ENCODE measurements at places on chromosomes 2 and 18.

DNA sequence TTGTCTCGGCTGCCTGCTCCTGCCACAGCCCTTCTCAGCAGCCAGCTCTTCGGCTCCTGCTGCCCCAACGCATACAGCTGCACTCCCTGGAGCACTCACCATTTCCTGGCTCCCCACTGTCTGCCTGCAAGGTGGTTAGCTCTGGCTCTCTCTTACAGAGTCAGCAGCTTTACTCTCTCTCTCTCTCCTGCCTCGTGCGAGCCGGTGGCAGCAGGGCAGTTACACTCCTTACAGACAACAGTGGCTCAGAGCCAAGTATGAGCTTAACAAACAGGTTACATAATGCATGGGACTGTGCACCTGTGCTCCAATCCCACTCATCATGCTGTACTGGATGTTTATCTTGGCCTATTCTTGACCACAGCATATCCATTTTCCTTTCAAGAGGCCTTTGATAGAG is 47.4 kb upstream of the DNAJC10 start:
- peak; percentile 62 for DNase-seq

DNA sequence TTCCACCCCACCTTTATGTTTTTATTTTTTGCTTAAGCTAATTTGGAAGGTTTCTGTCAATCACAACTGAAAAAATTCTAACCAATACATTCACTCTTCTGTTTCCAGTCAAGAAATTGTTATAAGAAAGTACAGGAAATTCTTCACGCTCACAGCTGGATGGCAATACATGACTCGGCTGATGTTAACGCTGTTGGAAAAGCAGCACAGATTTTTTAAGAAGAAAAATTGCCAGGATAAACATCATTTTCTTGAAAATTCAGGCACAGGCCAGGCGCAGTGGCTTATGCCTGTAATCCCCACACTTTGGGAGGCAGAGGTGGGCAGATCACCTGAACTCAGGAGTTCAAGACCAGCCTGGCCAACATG is 46.1 kb downstream of the STPG4 start:
- peak; percentile 44 for DNase-seq

GRCh38 chr2:238796223-238796885 is 51.5 kb upstream of the TWIST2 start:
- no peak for DNase-seq

DNA sequence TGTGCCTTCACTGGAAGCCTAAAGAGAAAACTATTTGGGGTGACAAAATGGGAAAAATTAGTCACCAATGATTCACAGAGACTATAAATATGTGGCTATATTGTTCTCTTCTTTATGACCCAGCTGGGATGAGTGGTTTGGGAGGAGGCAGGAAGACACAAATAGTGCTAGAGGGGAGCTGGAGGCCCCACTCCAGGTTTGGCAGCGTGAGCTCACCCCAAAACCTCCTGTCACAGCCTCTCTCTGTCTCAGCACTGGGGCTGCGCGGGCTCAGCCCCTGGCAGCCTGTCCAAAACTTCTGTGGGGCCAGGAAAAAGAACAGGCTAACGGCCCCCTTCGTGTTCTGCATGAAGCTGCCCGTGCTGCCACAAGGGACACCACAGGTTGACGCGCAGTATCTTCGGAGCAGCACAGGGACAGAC is 73.2 kb upstream of the LCLAT1 start:
- no peak for DNase-seq

GRCh38 chr2:161039071-161039470 is 121.2 kb upstream of the TANK start:
- no peak for DNase-seq

GRCh38 chr2:7672685-7673071 is 755.5 kb downstream of the RNF144A start:
- DNase-seq, result no peak

- no peak for DNase-seq
Observed at GRCh38 chr18:60347526-60348045, 25.0 kb downstream of the MC4R start.

DNA sequence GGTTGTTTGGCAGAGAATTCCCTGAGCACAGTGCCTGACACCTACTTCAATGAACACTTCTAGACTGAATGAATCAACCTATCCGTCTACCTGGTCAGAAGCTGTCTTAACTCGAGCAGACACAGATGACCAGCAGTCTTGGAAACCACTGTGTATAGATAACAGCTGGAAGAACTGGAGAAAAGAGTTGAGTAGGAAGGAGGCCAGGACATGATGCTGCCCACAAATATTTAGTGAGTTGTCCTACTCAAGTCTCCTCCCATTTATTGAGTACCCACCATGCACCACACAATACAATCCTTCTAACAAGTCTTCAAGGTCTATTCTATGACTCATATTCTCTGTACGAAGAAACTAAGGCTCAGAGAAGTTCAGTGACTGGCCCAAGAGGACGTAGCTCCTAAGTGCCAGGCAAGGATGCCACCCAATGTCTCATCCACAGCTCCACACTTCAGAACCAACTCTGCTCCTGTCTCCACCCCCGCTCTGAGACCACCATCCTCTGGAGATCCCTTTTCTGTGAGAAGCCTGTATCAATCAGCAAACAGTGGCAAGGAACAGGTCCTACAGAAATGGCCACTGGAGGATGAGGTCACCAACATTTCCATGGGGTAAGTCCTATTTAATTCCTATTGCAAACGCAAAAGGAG is 62.2 kb downstream of the GALNT14 start:
- peak; percentile 5 for DNase-seq

DNA sequence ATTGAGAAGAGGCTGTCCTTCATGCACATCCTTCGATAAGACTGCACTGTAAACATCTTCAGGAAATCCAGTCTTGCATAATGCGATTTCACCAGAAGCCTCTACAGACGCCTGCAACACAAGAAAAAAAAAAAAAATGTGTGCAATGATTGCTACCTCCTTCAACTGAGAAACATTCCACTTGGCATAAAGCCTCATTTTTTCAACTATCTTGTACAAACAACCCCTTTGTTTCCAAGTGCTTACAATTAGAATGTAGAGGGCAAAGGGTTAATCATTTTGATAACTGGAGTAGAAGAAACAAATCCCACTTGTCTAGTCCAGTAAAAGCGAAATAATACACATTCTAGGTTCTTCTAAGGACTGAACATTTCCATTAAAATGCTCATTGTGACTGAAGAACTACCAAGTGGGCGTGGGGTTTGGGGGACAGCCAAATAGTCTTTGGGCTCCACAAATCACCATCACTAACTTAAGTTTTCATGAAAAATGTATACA is 29.2 kb downstream of the CDH2 start:
- peak; percentile 94 for DNase-seq

DNA sequence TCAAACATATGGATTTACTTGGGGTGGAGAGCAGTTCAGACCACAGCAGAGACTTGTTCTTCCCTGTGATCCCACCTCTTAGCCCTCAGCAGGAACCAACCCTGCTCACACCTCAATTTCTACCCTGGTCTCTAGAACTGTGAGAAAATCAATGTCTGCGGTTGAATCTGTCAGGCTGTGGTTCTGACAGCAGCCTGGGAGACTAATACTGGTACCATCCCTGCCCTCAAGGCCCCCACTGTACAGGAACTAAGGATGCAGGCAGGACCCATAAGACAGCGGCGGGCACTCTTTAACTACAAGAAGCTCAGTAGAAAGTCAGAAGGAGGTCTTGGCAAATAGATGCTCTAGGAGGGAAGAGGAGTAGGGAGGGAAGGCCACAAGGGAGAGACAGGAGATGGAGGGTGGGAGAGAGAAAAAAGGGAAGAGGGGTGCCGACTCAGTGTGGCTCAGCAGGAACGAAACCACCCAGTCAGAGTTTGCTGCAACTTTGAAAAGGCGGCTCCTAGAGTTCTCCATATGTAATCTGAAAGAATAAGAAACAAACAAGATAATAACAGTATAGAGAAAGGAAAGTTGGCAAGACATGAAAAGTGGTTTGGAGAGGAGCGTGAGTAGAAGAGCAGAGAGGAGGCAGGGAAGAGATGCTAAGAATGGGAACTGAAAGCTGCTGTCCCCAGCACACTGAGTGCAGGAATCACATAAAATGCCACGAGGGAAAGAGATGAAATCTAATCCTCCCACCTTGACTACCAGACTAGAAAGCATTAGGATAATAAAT is 323.9 kb upstream of the ID2 start:
- no peak for DNase-seq

GRCh38 chr2:152504618-152505017 is 169.6 kb downstream of the FMNL2 start:
- peak; percentile 76 for DNase-seq

DNA sequence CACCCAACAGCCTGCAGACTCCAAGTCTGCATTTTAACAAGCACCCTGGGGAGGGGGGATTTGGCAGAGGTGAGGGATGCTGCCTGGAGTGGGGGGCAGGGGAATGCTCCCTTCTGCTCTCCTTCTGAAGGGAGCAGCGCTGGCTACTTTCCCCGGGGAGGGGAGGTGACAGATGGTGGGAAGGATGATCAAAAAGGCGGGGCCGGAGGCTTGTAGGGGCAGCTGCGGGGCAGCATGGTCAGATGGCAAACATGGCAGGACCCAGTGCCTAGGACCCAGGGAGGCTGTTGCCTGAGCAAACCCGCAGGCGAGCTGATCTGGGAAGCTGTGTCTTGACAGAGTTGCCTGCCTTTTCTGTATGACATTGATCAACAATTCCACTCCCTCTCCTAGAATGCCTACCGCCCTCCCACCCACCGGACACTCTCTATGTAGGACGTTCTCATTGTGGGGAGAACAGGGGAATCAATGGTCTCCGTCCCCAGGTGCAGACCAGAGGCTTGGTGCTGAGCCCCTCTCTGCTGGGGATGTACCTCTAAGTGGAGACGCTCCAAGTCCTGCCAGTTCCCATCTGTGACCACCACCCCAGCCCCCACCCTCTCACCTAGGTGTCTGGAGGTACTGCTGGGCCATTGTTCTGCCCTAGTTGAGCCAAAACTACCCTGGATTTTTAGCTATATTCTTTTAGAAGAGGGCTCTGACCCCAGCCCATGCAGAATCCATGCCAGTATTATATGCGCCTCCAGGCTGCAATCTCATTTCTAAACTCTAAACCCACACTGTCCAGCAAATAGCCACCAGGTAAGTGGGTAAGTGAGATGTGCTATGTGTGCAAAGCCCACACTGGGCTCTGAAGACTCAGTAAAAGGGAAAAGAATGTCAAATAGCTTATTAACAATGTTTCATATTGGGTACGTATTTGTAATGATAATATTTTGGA is 89.7 kb upstream of the SEC11C start:
- no peak for DNase-seq

DNA sequence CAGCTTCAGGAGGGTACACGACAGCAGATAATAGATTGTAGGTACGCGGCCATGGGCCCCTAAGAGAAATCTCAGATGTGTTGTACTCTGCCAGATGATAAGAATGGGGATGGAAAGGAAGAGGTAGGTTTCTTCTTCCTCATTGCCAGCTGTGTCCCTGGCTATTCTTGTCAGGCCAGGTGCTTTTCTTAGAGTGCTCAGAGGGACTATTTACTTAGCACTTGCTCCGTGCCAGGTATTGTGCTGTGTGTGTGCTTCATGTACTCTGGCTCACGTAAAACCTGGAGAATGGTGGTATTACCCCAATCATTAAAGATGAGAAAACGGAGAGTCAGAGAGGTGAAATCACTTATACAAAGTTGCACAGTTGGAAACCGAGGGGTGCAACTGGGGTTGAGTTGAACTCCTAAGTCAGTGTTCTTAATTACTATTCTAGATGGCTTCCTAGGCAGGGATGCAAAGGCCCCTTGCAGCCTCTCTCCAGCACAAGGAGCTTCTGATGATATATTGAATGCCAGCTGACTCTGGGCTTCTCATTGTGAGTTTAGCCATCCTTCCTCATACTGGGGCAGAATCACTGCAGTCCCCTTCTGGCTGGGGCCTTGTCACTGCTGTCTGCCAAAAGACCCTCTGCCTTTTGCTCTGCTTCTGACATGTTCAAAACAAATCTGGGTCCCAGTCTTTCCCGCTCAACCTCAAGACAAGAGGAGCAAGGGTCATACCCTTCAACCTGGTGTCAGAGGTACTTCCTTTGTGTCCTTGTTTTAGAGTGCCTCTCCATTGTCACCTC is 60.7 kb downstream of the LYPD1 start:
- DNase-seq, result no peak

DNA sequence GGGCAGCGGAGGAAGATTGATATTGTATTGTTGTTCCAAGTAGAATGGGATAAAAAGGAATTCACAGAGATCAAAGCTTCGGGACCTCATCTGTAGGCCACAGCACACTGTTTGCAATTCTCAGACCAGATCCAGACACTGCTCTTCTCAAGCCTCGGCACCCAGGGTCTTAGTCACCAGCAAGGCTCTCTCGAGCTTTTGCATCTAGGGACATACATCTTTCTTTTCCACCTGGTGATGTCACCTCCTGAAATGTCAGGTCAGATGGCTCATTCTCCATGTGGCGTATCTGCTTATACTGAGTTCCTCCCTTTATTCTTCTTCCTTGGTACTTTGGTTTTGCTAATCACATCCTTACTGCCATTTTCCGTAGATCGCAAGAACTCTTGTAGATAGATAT is 42.9 kb upstream of the SNTG2 start:
- no peak for DNase-seq

GRCh38 chr18:623761-624620 is 27.2 kb downstream of the CLUL1 start:
- DNase-seq, result peak; percentile 91

DNA sequence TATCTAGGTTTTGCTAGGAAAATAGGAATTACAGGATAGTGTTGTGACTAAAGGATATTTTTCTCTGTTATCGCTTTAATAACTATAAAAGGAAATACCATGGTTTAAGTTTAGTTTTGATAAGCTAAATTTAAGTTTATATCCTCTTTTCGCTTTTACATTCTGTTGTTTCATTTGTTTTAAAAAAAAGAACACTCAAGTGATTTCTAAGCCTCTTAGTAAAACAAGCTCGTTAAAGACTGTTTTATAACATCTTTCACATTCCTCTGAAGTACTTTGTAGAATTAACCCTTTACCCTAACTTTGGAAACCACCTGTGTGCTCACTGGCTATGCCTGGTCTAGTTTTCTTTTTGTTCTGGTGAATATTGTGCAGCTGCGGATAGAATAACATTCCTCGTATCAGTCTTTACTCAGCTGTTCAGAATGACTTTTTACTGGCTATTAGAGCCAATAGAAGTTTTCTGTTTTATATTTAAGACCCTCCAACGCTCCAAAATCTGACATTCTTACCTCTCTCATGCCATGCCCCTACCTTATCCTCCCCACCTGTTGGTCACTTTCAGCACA is 183.1 kb downstream of the PTPRM start:
- peak; percentile 41 for DNase-seq

- peak; percentile 84 for DNase-seq
Observed at GRCh38 chr2:59184276-59185020, 943.3 kb upstream of the FANCL start.

- no peak for DNase-seq
Observed at GRCh38 chr18:76847916-76848315, 25.6 kb downstream of the ZNF236 start.

- no peak for DNase-seq
Observed at GRCh38 chr2:234164493-234165413, 114.3 kb downstream of the SPP2 start.

All from choroid plexus epithelial cell (primary cell).